ENCODE measurements at places on chromosomes 5 and 9. TPM values are rescaled to one million over a fixed set of nuclear protein-coding genes. Genes with fewer than 3 reads are reported as not detected.

The RHOBTB3 gene
- 22.5 TPM for polyA plus RNA-seq

The ENTPD2 gene
- 5.5 TPM for polyA plus RNA-seq

The PCDHB10 gene
- polyA plus RNA-seq: 0.73 TPM

DNA sequence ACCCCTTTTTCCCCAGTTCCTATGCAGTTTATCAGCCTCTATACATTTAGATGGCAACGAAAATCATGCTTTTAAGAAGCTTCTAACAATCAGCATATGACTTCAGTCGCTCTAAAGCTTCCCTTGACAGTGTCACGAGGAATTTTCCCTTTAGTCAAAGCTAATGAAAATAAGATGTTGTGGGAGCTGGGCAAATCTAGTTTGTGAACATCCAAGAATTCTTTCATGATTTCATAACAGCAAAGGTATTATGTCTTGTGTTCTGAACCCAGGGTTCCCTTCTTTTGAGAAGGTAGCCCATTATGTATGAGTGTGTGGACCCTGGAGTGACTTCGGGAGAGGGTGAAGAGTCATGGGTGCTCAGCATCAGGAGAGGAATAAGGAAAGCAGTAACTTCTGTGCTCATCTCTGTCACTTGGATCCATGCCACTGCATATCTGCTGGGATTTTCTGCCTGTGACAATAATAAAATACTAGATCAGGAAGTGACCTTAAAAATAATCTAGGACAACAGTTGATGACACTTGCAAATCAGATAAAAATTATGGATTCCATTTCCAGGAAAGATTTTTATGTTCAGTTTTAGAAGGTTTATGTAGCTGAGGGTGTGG lies 102.4 kb downstream of the PCSK1 start:
- no peak for DNase-seq
- no peak overlapping the region for H3K27ac ChIP-seq
- H3K36me3 ChIP-seq: no peaks in the 10 kb centered on the region
- H3K4me3 ChIP-seq: no peak overlapping the region

GRCh38 chr9:90767523-90768100 lies 34.0 kb upstream of the SYK start:
- no peak for DNase-seq
- H3K4me3 ChIP-seq: no peak overlapping the region
- H3K36me3 ChIP-seq: no peaks in the 10 kb centered on the region
- H3K4me1 ChIP-seq: no peaks in the 10 kb centered on the region

GRCh38 chr5:73783828-73784227 lies 157.8 kb downstream of the ARHGEF28 start:
- DNase-seq: no peak
- no peaks in the 10 kb centered on the region for H3K27me3 ChIP-seq
- H3K4me3 ChIP-seq: no peak overlapping the region
- no peaks in the 10 kb centered on the region for H3K4me1 ChIP-seq
- no peaks in the 10 kb centered on the region for H3K36me3 ChIP-seq

DNA sequence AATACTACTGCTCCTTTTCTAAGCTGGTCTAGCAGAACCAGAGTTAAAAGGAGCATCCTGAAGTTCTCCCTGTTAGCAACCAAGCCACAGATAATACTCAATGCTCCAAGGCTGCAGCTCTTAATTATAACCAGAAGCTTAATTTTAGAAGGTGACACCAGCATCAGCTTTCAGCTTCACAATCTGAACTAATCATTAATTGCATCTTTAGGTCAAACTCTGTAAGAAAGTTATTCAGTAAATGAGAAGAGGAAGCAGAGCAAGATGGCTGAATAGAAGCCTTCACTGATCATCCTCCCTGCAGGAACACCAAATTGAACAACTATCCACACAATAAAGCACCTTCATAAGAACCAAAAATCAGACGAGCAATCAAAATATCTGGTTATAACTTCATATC lies 38.5 kb downstream of the APBA1 start:
- no peaks in the 10 kb centered on the region for H3K27me3 ChIP-seq
- no peaks in the 10 kb centered on the region for H3K4me1 ChIP-seq
- DNase-seq: no peak
- H3K36me3 ChIP-seq: no peaks in the 10 kb centered on the region
- no peak overlapping the region for H3K4me3 ChIP-seq
- H3K27ac ChIP-seq: no peak overlapping the region

GRCh38 chr9:136840140-136840876 lies 2.0 kb upstream of the AJM1 start:
- H3K27me3 ChIP-seq: no peaks in the 10 kb centered on the region
- H3K4me1 ChIP-seq: peaks cover 7% of the 10 kb centered on the region
- H3K27ac ChIP-seq: peak overlapping the region; percentile 43
- no peaks in the 10 kb centered on the region for H3K36me3 ChIP-seq
- H3K4me3 ChIP-seq: no peak overlapping the region
- DNase-seq: no peak

DNA sequence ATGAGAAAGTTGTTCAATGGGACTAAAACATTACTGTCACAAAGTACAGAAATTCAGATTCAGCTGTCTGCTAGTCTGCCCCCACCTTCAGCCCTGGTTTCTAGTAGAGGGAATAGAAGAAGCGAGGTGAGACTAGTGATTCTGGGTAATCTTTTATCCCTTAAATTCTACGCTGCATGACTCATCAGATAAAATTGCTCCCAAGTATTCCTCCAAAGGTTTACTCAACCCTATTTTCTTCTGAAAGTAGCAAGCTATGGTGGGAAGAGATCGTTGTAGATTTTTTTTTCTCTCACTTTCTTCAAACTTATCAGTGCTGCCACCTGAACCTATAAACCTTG lies 318.9 kb upstream of the RIOK2 start:
- DNase-seq: no peak
- no peaks in the 10 kb centered on the region for H3K36me3 ChIP-seq
- H3K27ac ChIP-seq: no peak overlapping the region
- no peak overlapping the region for H3K4me3 ChIP-seq
- no peaks in the 10 kb centered on the region for H3K27me3 ChIP-seq
- H3K4me1 ChIP-seq: no peaks in the 10 kb centered on the region

DNA sequence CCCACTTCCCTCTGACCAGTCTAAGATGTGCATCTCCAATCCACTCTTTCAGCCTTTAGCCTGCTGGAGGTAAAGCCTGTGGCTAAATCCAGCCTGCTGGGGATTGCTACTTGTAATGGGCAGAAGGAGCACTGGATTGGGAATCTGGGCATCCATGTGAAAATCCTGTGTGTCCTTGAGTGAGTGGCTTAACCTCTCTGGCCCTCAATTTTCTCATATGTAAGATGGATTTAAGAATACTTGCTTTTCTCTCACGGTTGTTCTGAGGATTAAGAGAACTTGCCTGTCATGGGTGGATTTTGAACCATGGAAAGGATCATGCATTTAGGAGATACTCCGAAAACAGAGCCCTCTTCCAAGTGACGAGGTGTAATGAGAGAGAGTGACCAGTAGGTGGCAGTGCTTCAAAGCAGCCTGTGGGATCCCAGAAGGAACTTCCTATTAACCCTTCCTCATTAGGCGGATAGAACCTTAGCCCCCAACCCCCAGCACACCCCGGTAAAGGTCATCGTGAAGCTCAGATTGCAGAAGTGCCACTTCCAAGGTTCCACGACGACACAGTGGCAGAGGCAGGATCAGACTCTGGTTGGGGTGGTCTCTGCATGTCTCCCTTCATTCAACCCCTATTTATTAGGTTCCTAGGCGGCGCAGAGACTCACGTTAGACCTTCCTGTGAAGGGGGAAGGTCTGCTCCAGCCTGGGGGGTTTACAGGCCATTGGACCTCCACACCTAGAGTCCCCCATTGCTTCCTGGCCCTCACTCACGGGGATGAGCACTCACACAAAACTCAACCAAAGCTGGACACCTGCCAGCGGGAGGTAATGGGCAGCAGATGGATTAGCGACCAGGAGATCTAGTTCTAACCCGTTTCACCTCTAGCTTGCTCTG lies 68.7 kb upstream of the ZNF618 start:
- H3K4me1 ChIP-seq: peaks cover 3% of the 10 kb centered on the region
- peak overlapping the region; percentile 43 for H3K4me3 ChIP-seq
- no peaks in the 10 kb centered on the region for H3K27me3 ChIP-seq
- no peaks in the 10 kb centered on the region for H3K36me3 ChIP-seq
- H3K27ac ChIP-seq: no peak overlapping the region
- peak; percentile 60 for DNase-seq

- H3K27ac ChIP-seq: no peak overlapping the region
- DNase-seq: no peak
- H3K4me3 ChIP-seq: no peak overlapping the region
- H3K4me1 ChIP-seq: no peaks in the 10 kb centered on the region
Measured at GRCh38 chr5:169862391-169862811, 117.9 kb downstream of the INSYN2B start.
